ENCODE measurements at places on chromosomes 4 and X. TPM values are rescaled to one million over a fixed set of nuclear protein-coding genes. Genes with fewer than 3 reads are reported as not detected.

BMP3 gene
- not detected for total RNA-seq

RELL1 gene
- 40.2 TPM for total RNA-seq

PLP2 gene
- 22.4 TPM for total RNA-seq

- no peaks in the 10 kb centered on the region for H3K36me3 ChIP-seq
- no peaks in the 10 kb centered on the region for H3K27me3 ChIP-seq
- DNase-seq = no peak
- no peak overlapping the region for H3K27ac ChIP-seq
- no peak overlapping the region for H3K4me3 ChIP-seq
Observed at GRCh38 chr4:168487282-168488035, 7.2 kb upstream of the DDX60L start.

Data from heart left ventricle (tissue), 16 donors.